ENCODE measurements at places on chromosomes 11 and 22.

DNA sequence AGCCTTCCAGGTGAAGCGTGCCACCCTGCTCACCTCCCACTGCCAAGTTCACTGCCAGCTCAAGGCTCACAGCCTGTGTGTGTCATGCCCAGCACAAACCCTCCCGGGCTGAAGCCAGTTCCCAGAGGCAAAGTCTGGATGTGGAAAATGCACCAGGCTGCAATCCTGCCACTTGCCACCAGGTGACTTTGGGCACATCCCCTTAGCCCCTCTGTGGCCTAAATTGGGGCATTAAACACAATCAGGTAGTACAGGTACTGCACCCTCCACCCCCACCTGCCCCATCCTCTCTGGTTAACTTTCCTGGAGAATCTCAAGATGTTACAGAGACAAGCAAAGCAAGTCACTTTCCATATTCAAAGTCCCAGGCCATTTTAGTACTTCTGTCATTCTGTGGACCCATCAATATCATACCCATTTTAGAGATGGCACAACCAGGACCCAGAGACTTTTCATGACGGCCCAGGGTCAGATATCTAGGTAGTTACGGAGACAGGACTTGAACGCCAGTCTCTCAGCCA, 1.8 kb upstream of the RASD2 start:
- no peak for DNase-seq

DNA sequence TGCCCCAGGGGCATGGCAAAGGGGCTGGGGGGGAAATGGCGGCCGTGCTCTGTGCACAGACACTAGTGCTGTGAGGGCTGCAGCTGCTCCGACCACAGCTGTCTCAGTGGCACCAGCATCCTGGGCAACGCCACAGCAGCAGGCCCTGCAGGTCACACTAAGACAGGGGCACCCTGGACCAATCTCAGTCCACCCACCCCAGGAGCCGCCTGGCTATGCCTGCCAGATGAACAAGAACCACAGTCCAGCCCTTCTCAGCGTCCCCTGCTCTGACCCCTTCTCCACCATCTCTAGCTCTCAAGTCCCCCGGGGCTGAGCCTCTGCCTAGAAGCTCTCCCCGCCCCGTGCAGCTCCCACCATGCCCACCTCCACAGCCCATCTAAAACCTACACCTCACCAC, 16.5 kb downstream of the TUBGCP6 start:
- no peak for DNase-seq

DNA sequence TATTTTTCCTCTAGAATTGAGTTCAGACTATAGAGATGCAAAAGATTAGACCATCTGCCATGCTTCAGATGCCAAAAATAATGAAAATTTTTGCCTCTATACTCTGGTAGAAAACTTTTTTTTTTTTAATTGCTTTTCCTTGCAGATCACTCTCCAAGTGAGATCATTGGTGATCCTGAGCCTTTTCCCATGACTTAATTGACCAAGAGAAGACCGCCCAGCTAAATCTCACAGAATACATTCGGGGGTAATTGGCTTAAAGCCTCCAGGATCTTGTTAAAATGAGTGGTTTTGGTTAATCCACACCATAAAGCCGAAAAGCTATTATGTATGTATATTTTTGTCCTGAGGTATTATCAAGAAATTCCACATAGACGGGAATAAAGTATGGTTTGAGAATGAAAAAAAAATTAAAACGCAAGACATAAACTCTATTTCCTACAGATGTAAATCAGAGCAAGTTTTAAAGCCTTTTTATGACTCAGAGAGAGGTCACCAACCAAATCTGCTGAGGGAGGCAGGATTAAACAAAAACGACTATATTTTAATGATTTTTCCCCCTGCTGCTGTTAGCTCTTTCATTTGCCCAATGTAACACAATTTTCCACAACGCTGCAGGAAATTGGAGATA, 64.0 kb downstream of the PARVA start:
- no peak for DNase-seq

GRCh38 chr22:47154621-47155081, 392.2 kb downstream of the TBC1D22A start:
- no peak for DNase-seq

DNA sequence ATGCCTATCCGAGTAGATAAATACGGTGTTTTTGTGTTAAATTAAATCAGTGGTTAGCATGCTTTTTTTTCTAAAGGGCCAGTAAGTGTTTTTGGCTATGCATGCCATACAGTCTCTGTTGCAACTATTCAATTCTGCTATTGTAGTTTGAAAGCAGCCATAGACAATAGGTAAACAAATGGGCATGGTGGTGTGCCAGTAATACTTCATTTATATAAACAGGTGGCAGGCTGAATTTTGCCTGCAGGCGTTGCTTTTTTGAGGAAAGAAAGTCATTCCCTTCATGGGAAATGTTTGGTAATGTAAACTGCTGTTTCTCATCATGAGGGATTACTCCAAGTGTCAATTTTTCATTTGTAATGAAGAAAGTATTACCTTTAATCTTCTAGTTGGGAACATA, 106.5 kb downstream of the TMEM135 start:
- no peak for DNase-seq

DNA sequence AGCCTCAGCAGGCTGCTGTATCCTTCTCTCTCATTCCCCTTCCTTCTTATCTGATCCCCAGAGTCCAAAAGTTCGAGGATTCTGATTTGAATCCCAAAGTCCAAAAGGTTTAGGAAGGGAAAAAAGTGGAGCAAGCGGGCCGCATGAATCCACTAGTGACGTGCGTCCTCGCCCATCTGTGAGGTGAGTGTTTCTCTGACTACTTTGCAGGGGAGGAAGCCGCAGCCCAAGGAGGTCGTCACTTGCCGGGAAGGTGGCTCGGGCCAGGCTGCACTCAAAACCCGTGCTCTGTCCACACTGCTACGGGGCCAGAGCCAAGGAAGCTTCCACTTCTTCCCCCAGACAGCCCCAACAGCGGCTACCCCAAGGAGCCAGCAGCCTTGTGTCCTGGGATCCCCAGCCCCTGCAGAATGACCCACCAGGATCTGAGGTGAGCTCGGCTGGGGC, 16.3 kb downstream of the SLC25A18 start:
- DNase-seq = no peak

DNA sequence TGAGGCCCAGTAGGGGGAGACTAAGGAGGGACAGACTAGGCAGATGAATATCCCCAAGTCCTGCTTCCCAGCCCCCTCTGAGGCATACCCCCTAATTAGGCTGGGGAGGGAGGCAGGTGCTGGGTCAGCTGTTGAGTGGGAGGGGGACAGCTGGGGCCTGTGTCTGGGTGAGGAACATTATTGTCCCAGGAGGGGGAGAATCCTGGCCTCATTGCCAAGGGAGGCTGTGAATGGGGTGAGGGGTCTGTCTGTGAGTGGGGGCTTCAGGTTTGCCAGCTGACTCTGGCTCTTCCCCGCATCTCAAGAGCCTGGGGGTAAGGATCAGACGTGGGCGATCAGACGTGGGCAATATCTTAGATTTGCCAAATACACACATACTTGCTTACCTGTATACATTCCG, 2.1 kb downstream of the INPPL1 start:
- DNase-seq = no peak

- DNase-seq = no peak
These were observed 3.1 kb downstream of the CDC42EP1 start for GRCh38 chr22:37563153-37564081.

DNA sequence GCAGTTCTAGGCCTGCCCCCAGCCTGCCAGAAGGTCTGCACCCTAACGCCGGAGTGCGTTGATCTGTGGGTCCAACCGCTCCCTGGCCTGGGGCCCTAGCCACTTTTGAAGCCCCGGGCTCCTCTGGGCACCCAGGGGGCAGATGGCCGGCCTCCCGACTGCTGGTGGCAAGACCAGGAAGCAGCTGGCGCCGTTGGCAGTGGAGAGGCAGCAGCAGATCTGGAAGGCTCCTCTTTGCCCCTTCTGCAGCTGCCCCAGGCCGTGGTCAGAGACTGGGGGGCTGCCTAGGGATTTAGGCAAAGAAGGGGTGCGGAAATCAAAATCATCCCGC, 445 bp upstream of the VWCE start:
- no peak for DNase-seq

DNA sequence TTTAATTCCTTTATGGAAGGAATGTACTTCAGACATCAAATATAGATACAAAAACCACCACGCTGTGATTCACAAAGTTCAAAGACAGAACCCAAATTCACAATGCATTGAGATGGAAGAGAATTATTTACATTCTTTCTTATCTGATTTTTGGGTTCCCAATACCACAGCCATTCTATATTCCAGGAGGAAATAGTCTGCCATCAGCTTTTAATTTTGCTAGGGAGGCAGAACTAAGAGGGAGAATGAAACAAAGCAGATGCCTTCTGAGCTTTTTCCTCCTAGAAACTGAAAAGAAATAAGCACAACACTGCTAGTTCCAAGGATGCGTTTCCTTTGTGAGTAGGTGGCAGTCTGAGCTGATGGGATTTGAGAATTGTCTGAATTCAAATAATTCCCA, 283.0 kb upstream of the NARS2 start:
- DNase-seq = no peak

GRCh38 chr11:135033540-135033939, 621.5 kb upstream of the B3GAT1 start:
- DNase-seq = no peak

DNA sequence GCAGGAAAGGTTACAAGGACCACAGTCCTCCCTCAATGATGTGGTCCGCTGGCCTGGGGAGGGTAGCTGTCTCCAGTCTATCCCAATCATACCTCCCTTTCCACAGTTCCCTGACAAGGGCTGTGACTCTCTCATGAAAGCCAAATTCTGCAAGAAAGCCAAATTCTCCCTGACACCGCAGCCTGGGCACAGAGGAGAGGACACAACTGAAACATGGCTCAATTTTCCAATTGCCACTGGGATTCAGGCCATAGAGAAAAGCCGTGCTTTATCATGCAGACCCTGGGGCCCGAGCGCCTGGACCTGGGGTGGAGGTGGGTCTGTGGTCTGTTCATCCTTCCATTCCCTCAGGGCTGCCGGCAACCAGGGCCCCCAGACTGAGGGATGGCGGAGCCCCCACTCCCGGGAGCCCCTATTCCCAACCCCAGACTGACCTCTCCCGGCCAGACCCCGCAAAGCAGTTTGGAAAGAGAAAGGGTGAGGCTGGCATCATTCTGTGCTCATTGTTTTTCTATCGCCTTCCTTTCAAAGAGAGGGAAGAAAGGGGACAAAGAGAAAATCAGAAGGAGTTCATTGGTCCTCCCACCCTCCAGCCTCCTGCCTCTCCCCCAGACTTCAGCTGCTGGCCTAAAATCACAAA, 239.5 kb downstream of the BUD13 start:
- DNase-seq = no peak

- no peak for DNase-seq
These were observed 123.4 kb upstream of the SYT13 start for GRCh38 chr11:45409587-45409986.

DNA sequence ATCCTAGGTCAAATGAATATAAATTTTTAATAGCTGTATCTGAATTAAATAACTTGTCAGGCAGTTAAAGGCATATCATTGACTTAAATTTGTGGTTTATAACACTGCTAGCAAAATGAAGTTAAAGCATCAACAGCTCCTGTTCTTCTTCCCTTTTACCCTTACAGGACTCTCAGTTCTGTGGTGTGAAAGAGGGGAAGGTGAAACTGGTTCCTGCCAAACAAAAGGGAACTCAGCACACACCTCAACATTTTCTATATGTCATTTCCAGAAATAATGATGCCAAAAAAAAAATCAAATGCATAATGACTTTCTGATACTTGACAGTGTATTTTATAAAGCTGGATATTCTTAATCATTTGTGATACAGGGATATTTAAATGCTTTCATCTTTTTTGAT, 21.2 kb downstream of the ARL14EP start:
- DNase-seq = no peak
